ENCODE measurements at places on chromosomes 12 and 14.
A peak's percentile ranks its signal among the peaks of the same experiment; 100 is the strongest.

GRCh38 chr14:31716208-31716607 lies 155.0 kb downstream of the NUBPL start:
- no peak for DNase-seq

GRCh38 chr12:43309959-43310358 lies 242.0 kb downstream of the ADAMTS20 start:
- peak; percentile 93 for DNase-seq

DNA sequence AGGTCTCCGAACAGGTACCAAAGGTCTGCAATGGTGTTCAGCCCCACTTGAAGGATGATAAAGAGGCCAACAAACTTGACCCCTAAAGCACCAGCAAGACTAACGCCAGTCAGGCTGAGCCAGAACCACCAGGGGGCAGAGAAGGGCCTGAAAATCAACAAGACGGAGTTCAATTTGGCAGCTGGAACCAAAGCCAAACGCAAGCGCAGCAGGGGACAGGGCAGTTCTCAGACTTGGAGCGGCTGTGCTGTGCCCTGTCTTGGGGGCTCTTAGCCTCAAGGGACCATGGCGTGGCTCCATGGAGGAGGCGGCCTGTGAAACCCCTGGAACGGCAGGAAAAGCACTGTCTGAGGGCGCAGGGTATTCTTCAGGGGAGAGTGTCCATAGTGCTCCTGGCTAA lies 19.6 kb downstream of the POMT2 start:
- DNase-seq, result peak; percentile 77

DNA sequence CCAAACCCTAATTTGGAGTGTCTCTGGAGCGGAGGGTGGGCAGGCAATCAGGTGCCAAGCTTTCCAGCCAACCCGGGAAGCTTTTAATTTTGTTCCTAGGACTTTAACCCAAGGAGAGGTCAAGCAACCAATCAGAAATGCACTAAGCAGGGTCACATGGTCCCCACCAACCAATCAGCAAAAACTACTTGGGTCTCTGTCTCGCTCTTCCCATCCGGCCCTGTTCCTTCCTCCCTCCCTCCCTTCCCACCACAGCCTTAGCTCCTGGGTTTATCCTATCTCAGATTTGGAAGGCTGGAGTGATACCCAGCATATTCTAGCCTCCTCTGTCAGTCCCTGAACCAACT lies 7.3 kb downstream of the HOXC5 start:
- no peak for DNase-seq

DNA sequence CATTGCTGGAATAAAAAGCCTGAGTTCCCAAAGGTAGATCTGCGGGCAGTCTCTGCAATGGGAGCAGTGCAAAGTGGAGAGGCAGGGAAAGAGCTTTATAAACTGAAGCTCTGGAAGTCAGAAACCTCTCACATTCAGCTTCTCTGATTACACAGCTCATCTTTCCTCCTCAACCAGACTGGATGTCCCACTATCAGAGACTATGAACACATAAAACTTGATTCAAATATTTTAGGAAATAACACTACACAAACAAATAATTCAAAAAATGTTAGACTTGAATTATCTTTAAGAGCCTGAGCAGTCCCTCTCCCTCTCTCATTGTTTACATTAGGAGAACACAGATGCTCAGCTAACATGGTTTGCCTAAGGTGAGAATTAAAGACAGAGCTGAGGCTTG lies 72.9 kb downstream of the DENND5B start:
- DNase-seq, result peak; percentile 33

GRCh38 chr14:50997712-50998111 lies 53.4 kb upstream of the PYGL start:
- DNase-seq, result peak; percentile 6

DNA sequence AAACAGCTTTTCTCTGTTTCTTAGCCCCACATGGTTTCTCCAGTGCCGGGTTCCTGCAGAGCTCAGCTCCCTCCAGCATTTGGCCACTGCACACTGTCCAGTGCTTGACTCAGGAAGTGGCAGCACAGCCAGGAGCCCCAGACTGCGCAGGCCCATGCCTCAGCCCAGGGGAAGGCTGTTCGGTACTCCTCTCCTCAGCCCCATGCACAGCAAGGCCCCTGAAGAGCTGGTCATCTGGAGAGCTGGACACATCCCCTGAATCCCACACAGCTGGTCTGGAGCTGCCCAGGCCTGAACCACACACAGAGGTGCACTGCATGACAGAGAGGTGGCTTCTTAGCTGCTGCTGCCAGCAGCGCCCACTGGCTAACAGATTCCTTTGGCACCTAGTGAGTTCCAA lies 48.3 kb downstream of the STAB2 start:
- DNase-seq, result no peak

DNA sequence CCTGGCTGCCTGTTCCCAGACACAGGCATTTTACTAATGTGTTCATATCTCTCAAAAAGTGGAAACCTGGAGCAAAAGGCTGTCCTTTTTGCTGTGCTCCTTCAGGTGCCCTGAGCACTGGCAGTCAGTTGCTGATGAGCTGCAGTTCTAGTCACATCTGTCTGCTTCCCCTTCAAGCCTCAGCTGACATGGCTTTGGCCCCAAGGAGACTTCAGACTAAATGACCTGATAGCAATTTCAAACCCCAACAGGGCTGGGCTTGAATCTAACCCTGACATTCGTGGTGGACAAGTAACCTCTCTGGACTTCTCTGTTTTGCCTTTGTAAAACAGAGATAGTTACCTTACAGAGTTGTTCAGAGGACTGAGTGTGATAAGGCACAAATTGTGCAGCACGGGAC lies 5.7 kb downstream of the SERPINA9 start:
- no peak for DNase-seq

DNA sequence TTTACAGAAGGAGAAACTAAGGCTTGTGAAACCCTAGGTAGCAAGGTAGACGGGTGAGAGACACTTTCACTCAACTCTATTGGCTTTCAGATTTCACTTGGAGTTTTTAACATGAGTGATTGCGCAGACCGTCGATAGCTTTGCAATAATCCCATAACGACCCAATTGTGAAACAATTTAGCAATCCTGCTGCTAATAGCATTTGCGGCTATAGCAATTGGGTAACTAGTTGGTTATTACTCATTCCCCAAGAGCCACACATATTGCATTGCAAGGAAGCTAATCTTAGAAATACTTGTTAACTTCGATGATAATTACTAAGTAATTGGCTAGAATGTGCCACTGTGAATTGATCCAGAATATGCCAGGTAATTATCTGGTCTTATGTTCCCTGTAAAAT lies 159.9 kb upstream of the NOS1 start:
- DNase-seq, result no peak

DNA sequence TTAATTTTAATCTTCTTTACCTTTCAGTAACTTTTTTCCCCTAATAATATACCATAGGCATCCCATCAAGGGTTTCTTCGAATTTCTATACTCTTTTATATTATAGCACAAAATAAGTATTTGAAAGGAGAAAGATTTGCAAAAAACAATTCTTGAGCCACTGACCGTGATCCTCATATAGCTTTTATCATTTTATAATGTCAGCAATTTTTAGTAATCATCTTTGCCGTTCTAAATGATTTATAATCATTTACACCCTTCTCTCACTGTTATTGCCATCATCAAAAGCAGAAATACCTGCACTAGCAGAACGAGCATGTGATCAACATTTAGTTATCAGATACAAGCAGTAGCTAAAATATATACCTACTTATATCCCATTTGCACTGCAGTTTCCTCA lies 16.9 kb downstream of the PTPRQ start:
- no peak for DNase-seq

GRCh38 chr12:40158592-40159111 lies 52.8 kb upstream of the SLC2A13 start:
- no peak for DNase-seq

GRCh38 chr14:54685286-54685845 lies 118.4 kb downstream of the SAMD4A start:
- no peak for DNase-seq

DNA sequence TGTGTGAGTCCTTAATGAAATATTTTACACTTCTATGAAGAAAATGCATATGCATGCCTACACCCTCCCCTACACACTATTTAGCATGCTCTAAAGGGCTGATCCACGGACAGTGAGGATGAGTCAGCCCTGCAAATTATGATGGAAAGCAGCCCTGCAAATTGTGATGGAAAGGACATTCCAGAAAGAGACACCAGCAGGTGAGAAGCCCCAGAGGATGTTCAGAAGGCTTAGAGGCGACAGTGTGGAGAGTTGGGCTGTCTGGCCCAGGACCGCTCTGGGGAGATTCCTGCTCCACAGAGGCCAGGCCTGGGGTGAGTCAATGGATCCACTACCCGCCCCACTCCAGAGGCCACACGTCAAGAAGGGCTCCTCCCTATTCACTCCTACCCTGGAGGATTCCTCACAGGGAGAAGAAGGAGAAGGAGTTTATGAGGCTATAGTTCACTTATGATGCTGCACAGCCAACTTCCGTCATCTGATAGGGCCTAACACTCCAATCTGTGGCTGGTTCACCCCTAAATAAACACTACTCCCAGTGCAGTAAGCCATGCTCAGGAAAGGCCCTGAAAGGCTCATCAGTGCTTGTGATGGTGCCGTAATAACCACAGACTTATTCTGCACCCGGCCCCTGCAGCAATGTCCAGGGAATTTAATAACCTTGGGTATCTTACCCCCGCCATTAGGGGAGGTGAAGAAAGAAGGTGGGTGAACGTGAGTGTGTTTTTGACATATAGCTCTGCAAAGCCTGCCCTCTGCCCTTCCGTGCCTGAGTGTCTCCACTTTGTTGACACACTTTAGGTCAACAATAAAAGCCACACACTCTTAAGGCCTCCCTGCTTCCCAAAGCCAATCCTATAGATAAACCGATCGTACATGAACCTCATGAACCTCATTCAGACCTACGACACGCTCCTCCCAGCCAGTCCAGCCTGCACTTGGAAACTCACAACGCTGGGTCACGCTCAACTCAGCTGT lies 46.4 kb downstream of the CLMN start:
- DNase-seq, result peak; percentile 74

DNA sequence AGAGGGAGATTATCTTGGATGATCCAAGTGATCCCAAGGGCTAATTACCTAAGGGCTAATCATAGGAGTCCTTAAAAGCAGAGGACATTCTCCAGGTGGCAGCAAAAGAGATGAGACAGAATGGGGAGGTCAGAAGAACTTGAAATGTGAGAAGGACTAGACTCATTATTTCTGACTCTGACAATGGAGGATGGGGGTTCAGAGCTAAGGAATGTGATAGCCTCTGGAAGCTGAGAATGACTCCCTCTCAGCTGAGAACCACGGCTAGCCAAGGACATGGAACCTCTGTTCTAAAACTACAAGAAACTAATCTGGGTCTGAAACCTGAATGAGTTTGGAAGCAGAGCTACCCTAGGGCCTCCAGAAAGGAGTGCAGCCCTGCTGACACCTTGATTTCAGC lies 35.6 kb upstream of the ANKS1B start:
- no peak for DNase-seq

GRCh38 chr12:46825591-46826414 lies at the start of gene SLC38A4:
Gene SLC38A4, minus strand, starts transcription at chr12:46825997. Its CDS starts 32,926 bp downstream, at chr12:46793071.
- DNase-seq, result peak; percentile 59

- DNase-seq, result no peak
These were observed 906.0 kb downstream of the VRK1 start for GRCh38 chr14:97703006-97703760.

GRCh38 chr12:91556909-91557308 lies 374.3 kb upstream of the DCN start:
- no peak for DNase-seq

GRCh38 chr12:72560003-72560769 lies 288.0 kb downstream of the TRHDE start:
- no peak for DNase-seq

GRCh38 chr14:69845050-69845581 lies 34.1 kb upstream of the SMOC1 start:
- no peak for DNase-seq

- no peak for DNase-seq
These were observed 279.9 kb downstream of the GRIN2B start for GRCh38 chr12:13701502-13701901.

DNA sequence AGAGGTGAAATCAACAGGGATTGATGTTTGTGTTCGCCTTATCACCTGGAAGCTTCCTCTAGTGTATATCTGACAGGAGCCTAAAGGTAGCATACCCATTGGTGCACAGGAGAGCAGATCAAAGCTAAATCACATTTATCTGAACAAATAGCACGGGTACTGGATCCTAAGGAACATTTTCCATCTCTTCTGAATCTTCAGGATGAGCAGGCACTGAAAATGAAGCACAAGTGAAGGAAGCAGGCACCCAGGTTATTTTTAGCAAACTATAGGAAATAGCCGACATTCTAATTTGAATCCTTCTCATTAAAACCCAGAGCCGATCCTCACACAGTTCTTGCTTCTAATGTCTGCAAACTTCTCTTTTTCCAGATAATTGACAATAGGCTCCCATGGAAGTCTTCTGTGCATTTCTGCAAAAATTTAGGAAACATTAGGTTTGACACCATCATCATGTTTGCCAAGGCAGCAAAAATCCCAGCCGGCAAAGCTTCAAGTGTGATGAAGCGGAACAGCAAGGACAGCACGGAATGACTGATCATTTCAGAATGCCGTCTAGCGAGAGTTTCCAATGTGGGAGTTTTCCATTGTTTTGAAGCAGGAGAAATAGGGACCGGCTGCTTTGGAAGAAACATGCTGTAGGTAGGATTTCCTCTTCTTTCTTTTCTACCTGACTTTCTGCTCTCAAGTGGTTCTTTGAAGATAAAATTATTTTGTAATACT lies 24.3 kb upstream of the RGS6 start:
- no peak for DNase-seq

DNA sequence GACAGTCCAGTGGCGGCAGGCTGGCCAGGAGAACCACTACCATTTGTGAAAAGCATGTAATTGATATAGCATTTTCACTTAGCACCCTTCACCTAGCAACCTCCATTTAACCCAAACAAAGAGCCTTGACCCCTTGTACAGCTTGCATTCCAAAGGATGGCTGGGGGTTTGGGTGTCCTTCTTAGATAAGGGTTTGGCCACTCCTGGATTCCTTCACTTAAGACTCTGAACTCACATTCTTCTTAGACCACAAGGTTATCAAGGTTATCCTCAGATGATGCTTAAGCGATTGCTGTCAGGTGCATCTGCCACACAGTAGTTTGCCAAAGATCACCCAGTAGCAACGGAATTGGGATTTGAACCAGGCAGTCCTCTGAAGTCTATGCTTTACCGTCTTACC lies 102.8 kb downstream of the ZNF664 start:
- no peak for DNase-seq

GRCh38 chr14:64069634-64070359 lies 217.0 kb downstream of the SYNE2 start:
- no peak for DNase-seq

DNA sequence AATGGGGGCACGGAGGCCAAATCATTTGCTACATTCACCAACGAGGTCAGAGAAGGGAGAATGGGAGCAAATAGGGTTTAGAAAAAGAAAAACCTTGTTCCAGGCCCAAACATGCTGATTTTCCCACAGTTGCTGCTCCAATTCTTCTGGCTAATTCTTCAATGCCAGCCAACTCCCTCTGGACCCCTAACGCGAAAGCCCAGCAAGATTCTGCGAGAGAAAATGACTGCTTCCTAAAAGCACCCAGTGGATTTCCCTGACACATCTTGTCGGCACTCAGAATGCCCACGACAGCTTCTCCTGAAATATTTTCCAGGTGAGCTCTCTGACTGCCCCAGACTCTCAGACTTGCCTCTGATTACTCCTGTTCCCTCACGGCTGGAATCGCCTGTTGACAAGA lies 689.4 kb downstream of the MED13L start:
- DNase-seq, result no peak

Measured in fibroblast of skin of back (primary cell).